Activated T-helper 1 cell treated with anti-CD3 and anti-CD28 coated beads, Interleukin-12 subunit alpha, Interleukin-12 subunit beta, Interleukin-2, Interleukin-4 antibody, amounts not matched to agents 30 ng/mL and 10 ng/mL and 1 ng/mL, durations not matched to agents 14 hours and 24 hours and 36 hours (primary cell): ENCODE measurements at places on chromosomes 11 and 22. TPM values are rescaled to one million over a fixed set of nuclear protein-coding genes. Genes with fewer than 3 reads are reported as not detected.

PAMR1 gene
- total RNA-seq: not detected in 2 replicates

EFEMP2 gene
- total RNA-seq: 6.5 and 7.9 TPM in 2 replicates

SLC6A5 gene
- not detected in 2 replicates for total RNA-seq

DNA sequence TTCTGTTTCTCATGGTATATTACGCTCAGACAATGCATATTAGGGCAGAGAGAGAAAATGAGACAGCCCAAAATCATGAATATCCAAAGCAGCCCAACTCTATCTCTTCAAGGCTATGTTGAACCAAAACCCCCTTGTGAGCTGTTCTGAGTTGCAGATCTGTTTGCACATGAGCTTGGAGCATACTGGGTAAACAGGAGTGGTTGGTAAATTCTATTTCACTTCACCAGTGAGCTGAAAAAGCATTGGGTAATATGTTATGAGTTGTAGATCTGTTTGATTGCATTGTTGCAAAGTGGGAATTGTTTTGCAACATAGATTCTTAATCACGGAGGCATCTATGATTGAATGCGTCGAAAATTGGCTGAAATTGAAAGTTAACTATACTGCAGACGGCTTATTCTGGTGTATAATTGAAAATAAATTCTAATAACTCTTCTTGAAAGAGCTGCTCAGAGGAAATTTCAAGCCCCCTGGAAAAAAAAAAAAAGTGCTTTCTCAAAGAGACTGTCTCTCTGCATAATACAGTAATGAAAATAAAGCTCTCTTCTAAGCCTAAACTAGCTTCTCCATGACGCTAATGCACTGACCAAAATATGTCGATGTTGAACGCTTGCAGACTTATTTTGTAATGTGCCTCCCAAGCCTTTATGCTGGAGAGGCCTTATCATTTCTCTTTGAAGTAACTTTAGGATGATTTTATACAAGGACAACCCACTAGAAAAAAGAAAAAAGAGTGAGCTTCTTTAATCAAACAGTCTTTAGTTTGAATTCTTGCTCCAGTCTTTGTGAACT lies 263.7 kb downstream of the NTM start:
- H3K27me3 ChIP-seq: peaks cover 2% of the 10 kb centered on the region
- no peaks in the 10 kb centered on the region for H3K36me3 ChIP-seq
- H3K27ac ChIP-seq: no peak overlapping the region

GRCh38 chr11:111532365-111532709 lies 8.2 kb upstream of the LAYN start:
- peaks cover 37% of the 10 kb centered on the region for H3K4me1 ChIP-seq
- no peak for DNase-seq
- peak overlapping the region; percentile 56 for H3K27ac ChIP-seq
- H3K4me3 ChIP-seq: no peak overlapping the region

- peak within 1 kb of the TSS; percentile 67 for H3K27ac ChIP-seq
- peaks cover 47% of the 10 kb centered on the region for H3K27me3 ChIP-seq
- peaks cover 2% of the 10 kb centered on the region for H3K36me3 ChIP-seq
- peak within 1 kb of the TSS; percentile 87 for H3K4me3 ChIP-seq
- peak; percentile 54 for DNase-seq
Measured at GRCh38 chr22:36028646-36029405, at the start of gene RBFOX2. TSS of gene RBFOX2 (minus strand) at chr22:36028824. CDS start at chr22:36028425, 399 bp downstream.
